ENCODE measurements at places on chromosomes 11 and 22. TPM values are rescaled to one million over a fixed set of nuclear protein-coding genes. Genes with fewer than 3 reads are reported as not detected.
A peak's percentile ranks its signal among the peaks of the same experiment; 100 is the strongest.

- H3K4me3 ChIP-seq, result peak within 1 kb of the TSS; percentile 57
- H3K36me3 ChIP-seq, result no peaks in the 10 kb centered on the region
- peaks cover 15% of the 10 kb centered on the region for H3K27me3 ChIP-seq
- H3K4me1 ChIP-seq, result no peaks in the 10 kb centered on the region
- H3K27ac ChIP-seq, result peak within 1 kb of the TSS; percentile 73
- no peak for DNase-seq
Observed at GRCh38 chr11:12007769-12008737, at the start of gene DKK3. TSS of gene DKK3 (minus strand) at chr11:12008626. CDS start at chr11:12008582, 44 bp downstream.

DNA sequence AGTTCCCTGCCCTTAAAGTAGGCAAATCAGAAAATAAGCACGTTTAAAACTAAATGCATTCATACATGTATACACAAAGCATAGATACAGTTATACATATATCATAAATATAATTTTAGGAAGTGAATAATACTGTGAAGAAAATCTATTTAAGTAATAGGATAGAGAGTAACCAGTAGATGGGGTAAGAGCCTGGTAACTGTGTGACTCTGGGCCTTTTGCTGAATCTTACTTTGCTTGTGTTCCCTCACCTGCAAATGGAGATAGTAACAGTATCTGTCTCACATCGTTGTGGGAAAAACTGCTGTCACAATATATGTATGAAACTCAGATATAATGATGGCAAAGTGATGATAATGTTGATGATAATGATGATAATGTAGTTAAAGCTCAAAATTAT, 29.9 kb downstream of the MS4A2 start:
- no peaks in the 10 kb centered on the region for H3K27me3 ChIP-seq
- no peak overlapping the region for H3K27ac ChIP-seq
- no peaks in the 10 kb centered on the region for H3K4me1 ChIP-seq
- H3K4me3 ChIP-seq, result no peak overlapping the region

DNA sequence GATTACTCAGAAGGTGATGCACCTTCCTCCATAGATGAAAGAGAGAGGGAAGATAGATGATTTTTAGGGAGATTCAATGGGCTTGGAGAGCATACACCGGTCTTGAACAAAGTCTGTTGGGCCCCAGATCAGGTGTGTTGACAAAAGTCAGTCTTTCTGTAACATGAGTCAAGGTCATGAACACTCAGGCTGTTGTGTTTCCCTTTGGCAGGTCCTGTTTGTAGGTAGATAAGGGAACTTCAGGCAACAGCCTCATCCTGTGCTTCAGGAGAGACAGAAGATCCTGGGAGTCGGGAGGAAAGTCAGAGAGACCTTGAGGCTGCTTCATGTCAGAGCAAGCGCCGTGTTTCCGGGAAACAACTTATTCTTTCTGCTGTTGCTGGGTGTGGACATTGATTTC, 703.1 kb downstream of the BRD1 start:
- H3K36me3 ChIP-seq, result no peaks in the 10 kb centered on the region
- H3K4me1 ChIP-seq, result no peaks in the 10 kb centered on the region
- no peak overlapping the region for H3K4me3 ChIP-seq

DNA sequence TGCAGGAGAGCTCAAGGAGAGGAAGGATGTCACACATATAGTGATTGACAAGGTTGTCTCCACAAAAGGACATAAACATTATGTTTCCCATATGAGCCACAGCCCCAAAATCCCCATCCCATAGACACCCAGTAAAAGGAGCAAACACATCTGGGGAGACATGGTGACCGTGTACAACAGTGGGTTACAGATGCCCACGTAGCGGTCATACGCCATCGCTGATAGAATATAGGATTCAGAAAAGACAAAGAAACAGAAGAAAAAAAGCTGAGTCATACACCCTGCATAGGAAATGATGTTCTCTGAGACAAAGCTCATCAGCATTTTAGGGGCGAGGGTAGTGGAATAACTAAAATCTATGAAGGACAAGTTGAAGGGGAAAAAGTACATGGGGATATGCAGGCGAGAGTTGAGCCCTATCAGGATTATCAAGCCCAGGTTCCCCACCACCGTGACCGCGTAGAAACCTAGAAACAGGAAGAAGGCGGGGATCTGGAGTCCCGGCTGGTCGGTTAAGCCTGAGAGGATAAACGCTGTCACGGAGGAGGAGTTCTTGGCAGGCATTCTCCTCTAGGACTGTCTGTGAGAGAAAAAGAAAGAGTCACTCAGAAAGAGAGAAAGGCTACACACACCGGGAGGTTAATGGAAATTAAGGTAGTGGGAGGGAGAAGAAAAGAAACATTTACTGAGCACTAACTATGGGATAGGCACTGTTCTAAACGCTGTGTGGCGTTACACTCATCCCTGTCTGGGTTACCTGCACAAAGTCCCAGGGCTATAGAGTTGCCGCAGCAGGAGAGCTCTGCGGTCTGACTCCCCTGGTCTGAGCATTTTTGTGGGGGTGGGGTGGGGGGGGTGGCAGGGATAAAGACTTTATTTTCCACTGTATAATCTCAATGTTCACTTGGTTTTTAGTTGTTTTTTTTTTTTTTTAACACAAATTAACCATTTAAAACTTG, 36.1 kb upstream of the OR8B8 start:
- H3K4me3 ChIP-seq, result peak overlapping the region; percentile 12
- H3K27me3 ChIP-seq, result peaks cover 4% of the 10 kb centered on the region
- H3K36me3 ChIP-seq, result no peaks in the 10 kb centered on the region
- H3K27ac ChIP-seq, result no peak overlapping the region
- no peak for DNase-seq

Gene UBQLNL
- 0.72 TPM for total RNA-seq

DNA sequence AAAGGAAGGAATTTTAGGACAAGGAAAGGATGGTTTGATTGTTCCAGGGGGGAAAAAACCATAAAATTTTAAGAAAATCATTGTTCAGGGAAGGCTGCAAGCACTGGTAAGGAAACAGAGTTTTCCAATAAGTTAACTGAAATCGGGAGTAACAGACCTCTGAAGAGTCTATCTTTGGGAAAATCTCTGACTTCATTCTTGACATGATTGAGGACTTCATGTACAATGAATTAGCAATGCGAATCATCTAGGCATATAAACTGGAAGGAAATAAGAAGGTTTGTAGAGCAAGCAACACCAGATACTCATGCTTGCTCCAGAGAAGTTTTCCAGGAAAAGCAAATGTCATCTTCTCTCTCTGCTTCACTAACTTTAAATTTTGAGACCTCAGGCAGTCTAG, 18.5 kb downstream of the APLP2 start:
- H3K27me3 ChIP-seq, result no peaks in the 10 kb centered on the region
- H3K27ac ChIP-seq, result no peak overlapping the region
- H3K4me1 ChIP-seq, result peaks cover 41% of the 10 kb centered on the region
- H3K4me3 ChIP-seq, result no peak overlapping the region
- no peaks in the 10 kb centered on the region for H3K36me3 ChIP-seq
- no peak for DNase-seq

DNA sequence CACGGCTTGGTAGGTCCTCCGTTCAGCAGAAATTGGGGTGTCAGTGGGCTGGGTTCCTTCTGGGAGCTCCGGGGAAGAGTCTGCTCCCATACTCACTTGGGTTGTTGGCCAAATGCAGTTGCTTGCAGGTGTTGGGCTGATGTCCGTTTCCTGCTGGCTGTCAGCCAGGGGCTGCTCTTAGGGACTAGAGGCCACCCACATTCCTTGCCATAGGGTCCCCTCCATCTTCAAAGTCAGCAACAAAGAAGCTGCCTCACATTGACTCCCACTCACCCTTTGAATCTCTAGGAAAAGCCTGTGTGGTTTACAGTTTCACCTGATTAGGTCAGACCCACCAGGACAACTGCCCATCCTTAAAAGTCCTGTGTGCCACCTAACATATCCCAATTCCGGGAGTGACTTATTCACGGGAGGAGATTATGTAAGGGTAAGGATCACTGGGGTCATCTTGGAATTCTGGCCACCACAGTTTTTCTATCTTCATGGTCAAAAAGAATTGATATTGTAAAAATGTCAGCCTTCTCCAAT, 43.0 kb downstream of the TPCN2 start:
- no peak overlapping the region for H3K4me3 ChIP-seq
- DNase-seq, result no peak
- no peaks in the 10 kb centered on the region for H3K4me1 ChIP-seq
- H3K36me3 ChIP-seq, result peaks cover 19% of the 10 kb centered on the region

DNA sequence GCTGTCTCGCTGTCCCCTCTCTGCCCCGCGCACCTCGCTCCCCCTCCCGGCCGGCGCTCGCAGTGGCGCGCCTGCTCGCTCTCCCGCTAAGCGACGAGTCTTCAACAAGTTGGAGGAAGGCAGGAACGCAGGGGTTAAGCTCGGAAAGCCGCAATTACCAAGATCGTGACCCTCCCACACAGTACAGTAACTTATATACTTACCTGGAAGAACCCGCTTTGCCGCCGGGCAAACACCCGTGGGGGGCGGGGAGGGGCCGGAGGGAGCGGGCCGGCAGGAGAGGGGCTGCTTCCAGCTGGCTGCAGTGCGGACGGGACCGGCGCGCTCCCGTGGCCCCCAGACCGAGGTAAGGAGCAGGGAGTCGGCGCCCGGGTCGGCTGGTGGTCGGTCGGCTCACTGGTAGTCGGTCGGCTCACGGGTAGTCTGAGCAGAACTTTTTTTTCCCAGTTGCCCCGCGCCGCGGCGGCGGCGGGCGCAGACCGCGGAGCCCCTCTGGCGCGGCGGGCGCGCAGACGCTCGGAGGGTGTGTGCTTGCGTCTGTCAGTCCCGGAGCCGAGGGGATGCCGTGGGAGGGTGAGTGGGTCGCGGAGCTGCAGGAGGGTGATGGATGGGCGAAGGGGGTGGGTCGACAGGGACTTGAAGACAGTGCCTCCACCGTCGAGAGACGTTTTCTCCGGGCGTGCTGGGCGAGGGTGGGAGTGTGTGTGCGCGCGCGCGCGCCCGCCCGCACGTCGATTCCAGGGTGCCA, 101.2 kb upstream of the HSD17B12 start:
- H3K4me3 ChIP-seq, result peak overlapping the region; percentile 43
- H3K27ac ChIP-seq, result no peak overlapping the region
- H3K27me3 ChIP-seq, result peaks cover 100% of the 10 kb centered on the region
- DNase-seq, result no peak
- H3K4me1 ChIP-seq, result peaks cover 33% of the 10 kb centered on the region
